ENCODE measurements at places on chromosomes 7 and 10. TPM values are rescaled to one million over a fixed set of nuclear protein-coding genes. Genes with fewer than 3 reads are reported as not detected.

DNA sequence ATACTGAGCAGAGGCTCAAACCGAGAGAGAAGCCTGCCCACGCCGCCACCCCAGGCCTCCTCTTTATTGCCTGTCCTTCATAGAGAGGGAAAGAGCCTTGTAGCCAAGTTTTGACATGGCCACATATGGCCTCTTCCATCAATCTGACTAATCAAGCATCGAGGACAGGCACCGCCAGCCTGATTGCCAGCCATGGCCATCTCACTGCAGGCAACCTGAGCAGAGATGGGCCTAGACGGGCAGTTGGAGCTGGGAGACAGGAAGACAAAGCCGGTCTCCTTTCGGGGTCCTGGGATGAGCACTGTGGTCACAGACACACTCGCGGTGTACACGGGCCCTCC is 67.2 kb downstream of the EBF3 start:
- no peak for DNase-seq
- H3K4me3 ChIP-seq = no peak overlapping the region
- no peaks in the 10 kb centered on the region for H3K36me3 ChIP-seq
- H3K27me3 ChIP-seq = peaks cover 4% of the 10 kb centered on the region
- no peaks in the 10 kb centered on the region for H3K4me1 ChIP-seq

DNA sequence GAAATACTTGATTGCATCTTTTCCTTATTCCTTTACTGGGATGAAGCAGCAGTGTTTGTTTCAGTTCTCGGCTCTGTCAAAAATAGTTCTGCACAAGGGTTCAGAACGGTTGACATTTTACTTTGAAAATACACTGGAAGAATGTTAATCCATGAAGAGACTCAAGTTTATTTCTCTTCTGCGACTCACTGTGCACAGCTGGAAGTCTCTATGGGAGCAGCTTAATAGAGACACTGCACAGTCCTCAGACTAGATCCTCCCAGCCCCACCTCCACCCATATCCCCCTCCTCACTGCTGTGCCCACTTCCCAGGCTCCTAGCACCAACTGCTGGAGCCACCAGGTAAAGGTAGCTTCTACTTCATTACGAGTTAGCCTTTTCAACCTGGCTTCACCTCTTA is 517.8 kb downstream of the GRID1 start:
- no peak for DNase-seq
- no peak overlapping the region for H3K27ac ChIP-seq
- H3K4me3 ChIP-seq = no peak overlapping the region

Gene CUBN
- 1.3 TPM for total RNA-seq

Gene RAMP3
- 0.13 TPM for total RNA-seq

Gene AKR1D1
- not detected for total RNA-seq
